MCF 10A (cell line): ENCODE measurements at places on chromosomes 3 and 15.
A peak's percentile ranks its signal among the peaks of the same experiment; 100 is the strongest.

GRCh38 chr3:190696777-190697501, 165.6 kb downstream of the GMNC start:
- peak; percentile 47 for DNase-seq

GRCh38 chr3:177787279-177788041, 590.2 kb upstream of the TBL1XR1 start:
- DNase-seq = no peak

GRCh38 chr15:29065571-29065970, 179.8 kb downstream of the APBA2 start:
- no peak for DNase-seq

GRCh38 chr3:84074767-84075166, 884.0 kb upstream of the CADM2 start:
- no peak for DNase-seq

GRCh38 chr3:13046569-13047274, 26.5 kb downstream of the IQSEC1 start:
- no peak for DNase-seq
